LHCN-M2 (cell line): ENCODE measurements at places on chromosomes 3 and 15.

DNA sequence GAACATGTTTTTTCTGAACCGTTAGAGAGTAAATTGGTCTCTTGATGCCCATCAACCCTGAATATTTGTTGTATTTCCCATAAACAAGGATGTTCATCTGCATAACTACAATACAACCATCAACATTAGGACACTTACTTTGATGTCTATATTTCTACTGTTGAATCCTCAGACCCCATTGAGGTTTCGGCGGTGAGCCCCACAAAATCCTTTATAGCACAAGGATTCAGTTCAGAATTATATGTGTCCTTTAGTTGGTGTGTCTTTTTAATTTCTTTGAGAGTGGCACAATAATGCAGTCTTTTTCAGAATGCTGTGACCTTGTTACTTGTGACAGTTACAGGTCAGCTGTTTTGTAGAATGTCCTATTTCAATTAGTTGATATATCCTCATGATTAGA is 158.0 kb downstream of the FNDC3B start:
- DNase-seq = no peak

DNA sequence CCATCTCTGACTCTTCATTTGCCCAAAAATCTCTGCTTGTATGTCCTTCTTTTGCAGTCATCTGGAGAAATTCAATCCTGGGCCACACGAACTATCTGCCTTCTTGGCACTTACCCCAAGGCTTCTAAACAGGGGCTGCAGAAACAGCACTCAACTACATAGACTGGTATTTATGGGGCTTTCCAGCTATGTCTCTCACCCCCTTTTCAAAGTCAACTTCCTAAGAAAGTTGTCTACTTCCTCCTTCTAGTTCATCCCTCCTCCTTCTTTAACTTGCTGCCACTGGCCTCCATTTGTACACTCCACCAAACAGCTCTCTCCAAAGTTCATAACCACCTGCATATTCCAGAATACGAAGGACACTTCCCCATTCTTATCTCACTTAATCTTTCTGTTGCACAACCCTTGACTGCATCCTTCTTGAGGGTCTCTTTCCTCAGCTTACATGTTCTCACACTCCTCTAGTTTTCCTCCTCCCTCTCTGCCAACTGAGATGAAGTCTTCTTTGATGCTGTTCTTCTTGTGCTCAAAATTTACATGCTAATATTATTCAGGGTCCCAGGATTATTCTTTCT is 55.2 kb downstream of the PLD1 start:
- no peak for DNase-seq

- no peak for DNase-seq
Observed at GRCh38 chr15:70056091-70056680, 41.5 kb downstream of the TLE3 start.

DNA sequence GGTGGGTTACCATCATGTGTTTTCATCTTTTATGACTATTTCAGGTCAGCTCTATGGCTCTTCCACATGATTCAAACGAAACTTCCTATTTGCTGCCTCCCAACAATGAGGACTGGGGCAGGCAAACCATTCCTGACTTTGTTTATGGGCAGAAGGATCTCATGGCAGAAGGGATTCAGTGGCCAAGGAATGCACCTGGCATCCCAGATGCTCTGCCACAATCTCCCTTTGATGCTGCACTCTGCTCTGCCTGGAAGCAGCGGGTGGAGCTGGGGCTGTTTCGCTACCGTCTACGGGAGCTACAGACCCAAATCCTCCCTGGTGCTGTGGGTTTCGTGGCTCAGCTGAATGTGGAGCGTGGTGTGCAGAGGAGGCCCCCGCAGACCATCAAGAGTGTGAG is 6.8 kb downstream of the GDPGP1 start:
- no peak for DNase-seq

DNA sequence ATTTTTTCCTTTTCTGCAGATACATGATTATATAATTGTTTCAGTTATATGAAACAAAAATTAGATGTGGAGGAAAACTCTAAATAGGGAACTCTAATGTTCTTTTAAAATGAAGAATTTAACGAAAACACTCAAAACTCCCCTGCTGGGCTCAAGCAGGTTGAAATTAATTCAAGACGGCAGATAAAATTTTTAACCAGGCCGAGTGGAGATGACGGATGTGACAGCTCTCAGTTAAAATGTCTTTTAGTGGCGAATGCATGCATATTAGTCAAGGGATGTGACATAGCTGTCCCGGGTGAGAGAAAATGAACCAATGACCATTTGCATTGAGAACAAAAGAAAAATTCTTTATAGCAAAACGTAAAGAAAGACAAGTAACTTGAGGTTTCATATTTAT is 110.1 kb downstream of the ROBO2 start:
- no peak for DNase-seq

- no peak for DNase-seq
Observed at GRCh38 chr3:190119461-190120268, 1.0 kb downstream of the P3H2 start.

- no peak for DNase-seq
Observed at GRCh38 chr3:126307591-126308393, 49.4 kb downstream of the KLF15 start.

GRCh38 chr3:13123765-13124164 is 50.5 kb upstream of the IQSEC1 start:
- no peak for DNase-seq

- DNase-seq = no peak
Observed at GRCh38 chr3:182989566-182989965, 9.2 kb upstream of the DCUN1D1 start.

GRCh38 chr3:98733053-98733811 is 29.9 kb upstream of the ST3GAL6 start:
- DNase-seq = no peak

- no peak for DNase-seq
Observed at GRCh38 chr3:29144361-29144760, 136.5 kb upstream of the RBMS3 start.

GRCh38 chr3:64684715-64685261 is 3.0 kb downstream of the ADAMTS9 start:
- DNase-seq = peak; percentile 43

GRCh38 chr3:37170060-37170459 is 4.3 kb downstream of the LRRFIP2 start:
- DNase-seq = no peak

DNA sequence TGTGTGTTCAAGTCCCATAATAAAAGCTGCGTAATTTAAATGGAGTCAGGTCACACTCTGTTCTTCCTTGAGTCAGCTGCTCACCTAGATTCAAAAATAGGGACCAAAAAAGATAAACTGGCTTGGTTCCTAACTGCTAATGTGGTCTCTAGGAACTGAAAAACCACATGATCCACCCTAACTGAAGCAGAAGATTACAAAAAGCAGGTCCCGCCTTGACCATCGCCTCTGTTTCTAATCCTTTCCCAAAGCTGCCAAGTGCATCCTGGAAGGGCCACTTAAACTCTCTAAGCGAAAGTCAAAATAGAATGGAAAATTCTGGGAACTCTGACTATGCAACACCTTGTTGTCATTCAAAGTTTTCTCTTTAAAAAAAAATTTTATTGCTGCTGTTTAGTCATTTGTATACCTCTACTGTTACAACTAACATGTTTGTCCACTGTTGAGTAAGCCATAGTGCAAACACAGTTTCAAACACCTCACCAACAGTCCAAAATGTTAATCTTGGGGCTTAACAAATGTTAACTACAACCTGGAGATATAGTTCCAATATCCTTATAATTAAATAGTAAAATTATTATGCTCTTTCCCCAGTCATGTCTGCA is 88.9 kb upstream of the THBS1 start:
- DNase-seq = no peak

DNA sequence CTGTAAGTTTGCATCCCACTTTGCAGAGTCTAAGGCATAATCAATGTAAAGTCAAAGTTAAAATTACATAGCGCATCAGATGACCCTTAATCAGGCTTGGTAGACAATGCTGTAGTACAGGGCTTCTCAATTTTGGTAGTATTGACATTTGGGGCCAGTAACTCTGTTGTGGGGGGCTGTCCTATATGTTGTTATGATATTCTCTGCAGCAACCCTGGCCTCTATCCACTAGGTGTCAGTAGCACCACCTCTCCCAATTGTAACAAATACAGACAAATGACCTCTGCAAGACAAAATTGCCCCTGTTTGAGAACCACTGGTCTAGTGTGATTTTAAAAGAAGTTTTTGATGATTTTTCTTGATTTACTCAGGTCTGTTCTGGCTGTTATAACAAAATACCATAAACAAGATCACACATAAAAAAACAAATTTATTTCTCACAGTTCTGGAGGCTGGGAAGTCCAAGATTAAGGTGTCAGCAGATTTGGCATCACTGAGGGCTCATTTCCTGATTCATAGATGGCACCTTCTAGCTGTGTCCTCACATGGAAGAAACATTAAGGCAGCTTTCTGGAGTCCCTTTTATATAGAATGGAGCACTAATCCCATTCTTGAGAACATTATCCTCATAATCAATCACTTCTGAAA is 37.6 kb upstream of the SLC9A9 start:
- DNase-seq = peak; percentile 50

- DNase-seq = no peak
Observed at GRCh38 chr15:70097063-70097320, 725 bp downstream of the TLE3 start.

DNA sequence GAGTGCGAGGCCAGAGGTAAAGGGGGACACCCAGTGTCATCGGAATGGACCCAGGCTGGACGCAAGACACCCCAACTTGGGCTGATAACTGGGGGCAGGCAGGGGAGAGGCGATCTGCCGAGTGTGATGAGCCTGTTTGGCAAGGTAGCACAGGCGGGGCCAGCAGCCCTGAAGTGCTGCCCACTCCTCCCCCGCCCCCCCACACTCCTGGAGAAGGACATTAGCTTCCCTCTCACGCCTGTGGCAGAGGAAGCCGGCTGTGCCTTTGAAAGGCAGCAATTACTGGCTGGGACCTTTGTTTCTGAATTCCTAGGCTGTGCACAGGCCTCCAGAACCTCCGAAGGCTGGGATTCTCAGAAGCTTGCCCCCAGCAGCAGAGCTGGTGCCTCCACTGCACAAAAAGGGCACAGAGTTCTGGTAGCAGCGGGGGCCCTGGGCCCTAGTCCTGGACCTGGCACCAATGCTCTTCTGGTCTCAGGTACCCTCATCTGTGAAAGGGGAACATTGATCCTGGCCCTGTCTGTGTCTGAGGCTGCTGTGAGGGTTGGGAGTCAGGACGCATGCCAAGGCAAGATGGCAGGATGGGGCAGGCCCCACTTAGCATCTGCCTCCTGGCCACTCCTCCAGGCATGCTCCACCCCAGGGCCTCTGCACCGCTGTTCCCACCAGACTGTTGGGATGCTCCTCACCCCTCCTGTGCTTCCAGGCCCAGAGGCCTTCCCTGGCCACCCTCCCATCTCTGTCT is 28.6 kb downstream of the IQSEC1 start:
- DNase-seq = no peak

- no peak for DNase-seq
Observed at GRCh38 chr3:77186728-77187127, 146.8 kb downstream of the ROBO2 start.

- DNase-seq = no peak
Observed at GRCh38 chr3:52072020-52072419, 15.6 kb upstream of the DUSP7 start.

DNA sequence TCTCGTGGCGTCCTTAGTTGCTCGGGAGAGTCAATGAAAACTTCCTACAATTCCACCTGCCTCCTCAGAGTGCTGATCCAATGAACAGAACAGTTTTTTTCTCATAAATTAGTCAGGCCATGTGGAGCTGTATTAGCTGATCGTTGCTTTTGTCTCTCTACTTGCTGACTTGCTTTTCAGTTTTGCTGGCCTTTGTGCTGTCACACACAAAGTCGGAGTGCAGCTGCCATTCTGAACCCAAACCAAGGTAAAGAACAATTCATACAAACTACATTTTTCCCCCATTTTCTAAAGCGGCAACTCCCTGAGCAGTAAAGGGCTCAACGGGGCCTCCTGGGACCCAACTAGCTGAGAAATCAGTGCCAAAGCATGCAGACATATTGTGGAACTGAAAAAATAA is 43.1 kb downstream of the MEIS2 start:
- DNase-seq = no peak

- DNase-seq = no peak
Observed at GRCh38 chr3:96267577-96267976, 546.8 kb upstream of the EPHA6 start.

GRCh38 chr3:147407498-147408187 is 1.3 kb upstream of the ZIC4 start:
- no peak for DNase-seq

GRCh38 chr3:30548600-30548999 is 57.8 kb upstream of the TGFBR2 start:
- peak; percentile 16 for DNase-seq

- peak; percentile 43 for DNase-seq
Observed at GRCh38 chr3:64355401-64355807, 130.1 kb upstream of the PRICKLE2 start.

DNA sequence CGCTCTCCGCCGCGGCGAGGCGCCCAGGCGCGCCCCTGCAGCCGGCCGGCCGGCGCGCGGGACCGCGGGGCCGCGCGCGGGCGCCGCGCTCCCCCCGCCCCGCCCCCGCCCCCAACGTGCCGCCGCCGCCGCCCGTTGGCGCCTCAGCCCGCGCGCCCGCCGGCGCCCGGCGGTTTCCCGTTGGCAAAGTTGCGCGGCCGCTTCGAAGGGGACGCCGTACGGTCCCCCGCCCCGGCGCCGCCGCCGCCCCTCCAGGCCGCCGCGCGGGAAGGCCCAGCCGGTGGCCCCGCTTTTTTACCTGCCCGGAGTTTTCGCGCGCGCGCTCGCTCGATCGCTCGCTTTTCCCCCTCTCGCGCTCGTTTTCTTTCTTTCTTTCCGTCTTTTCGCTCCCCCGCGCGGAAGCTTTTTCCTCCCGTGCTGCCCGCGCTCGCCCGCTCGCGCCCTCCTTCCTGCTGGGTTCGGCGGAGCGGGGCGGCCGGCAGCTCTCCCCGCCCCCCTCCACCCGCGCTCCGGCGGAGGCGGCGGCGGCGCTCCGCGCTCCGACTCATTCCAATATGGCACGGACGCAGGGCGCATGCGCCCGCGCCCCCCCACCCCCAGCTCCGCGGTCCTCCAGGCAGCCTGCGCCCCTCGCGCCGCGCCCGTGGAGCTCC is at the start of gene SFMBT1:
Gene SFMBT1 (minus strand): TSS at position 556 of the 653 bp plus-strand sequence. CDS start 76,945 bp downstream, outside the sequence.
- peak; percentile 39 for DNase-seq

- DNase-seq = no peak
Observed at GRCh38 chr3:95424279-95424678, 1361.4 kb downstream of the NSUN3 start.

GRCh38 chr3:132033471-132033870 is 1.3 kb downstream of the CPNE4 start:
- DNase-seq = no peak

DNA sequence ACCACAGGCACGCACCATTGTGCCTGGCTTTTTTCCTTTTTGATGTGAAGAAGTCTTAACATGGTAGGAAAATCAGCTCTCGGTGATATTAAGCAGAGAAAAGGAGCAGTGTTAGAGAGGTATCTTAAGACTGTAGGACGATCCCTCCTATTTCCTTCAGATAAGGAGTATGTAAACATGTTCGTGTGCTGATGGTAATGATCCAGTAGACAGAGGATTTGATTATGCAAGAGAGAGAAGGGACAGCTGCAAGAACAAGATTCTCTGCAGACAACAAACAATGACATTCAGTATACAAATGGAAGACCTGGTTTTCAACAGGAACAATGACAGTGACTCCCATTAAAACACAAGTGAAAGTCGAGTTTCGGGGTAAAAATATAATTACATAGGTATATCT is 95.1 kb upstream of the MELTF start:
- peak; percentile 33 for DNase-seq

GRCh38 chr3:38114875-38115644 is 21.9 kb downstream of the ACAA1 start:
- no peak for DNase-seq
